ENCODE measurements at places on chromosomes 2 and 18.

- DNase-seq: no peak
Measured at GRCh38 chr2:51368250-51368649, 336.3 kb upstream of the NRXN1 start.

- DNase-seq: no peak
Measured at GRCh38 chr2:240387325-240387668, 48.2 kb upstream of the GPC1 start.

DNA sequence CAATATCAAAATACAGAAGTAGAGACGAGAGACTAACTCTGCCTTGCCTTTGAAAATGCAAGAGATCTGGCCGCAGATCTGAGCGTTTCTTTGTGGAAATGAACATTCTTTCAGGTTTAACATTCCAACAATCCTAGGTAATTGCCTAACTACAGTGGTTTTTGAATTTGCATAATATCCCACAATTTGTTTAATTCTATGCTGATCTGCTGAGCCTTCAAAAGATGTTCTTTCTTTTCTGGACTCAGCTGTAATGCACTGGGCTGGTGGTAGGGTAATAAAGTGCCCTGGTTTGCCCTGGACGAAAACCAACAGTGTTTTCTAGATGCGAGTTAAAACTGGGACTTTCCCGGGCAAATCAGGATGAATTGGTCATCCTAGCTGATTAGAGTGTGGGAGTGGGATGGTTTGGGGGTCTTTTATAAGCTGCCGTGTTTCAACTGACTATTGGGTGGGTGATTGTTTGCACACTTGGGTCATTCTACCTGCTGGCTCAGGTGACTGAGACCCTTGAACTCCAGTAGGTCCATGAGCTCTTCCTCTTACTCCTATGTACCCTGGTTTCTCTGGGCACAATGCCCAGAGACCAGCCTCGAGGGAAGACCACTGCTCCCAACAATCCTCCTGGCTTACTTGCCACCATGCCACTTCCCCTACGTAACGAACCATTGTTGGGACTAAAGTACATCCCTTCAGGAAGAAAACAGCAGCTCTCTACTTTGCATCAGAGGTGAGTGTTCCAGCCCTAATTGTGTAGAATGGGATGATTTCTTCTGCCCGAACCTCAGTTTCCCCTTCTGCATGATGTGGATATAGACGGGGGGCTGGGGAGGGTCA is 3.4 kb upstream of the PAX8 start:
- no peak for DNase-seq

- DNase-seq: no peak
Measured at GRCh38 chr2:200913654-200914053, 24.5 kb downstream of the NIF3L1 start.

DNA sequence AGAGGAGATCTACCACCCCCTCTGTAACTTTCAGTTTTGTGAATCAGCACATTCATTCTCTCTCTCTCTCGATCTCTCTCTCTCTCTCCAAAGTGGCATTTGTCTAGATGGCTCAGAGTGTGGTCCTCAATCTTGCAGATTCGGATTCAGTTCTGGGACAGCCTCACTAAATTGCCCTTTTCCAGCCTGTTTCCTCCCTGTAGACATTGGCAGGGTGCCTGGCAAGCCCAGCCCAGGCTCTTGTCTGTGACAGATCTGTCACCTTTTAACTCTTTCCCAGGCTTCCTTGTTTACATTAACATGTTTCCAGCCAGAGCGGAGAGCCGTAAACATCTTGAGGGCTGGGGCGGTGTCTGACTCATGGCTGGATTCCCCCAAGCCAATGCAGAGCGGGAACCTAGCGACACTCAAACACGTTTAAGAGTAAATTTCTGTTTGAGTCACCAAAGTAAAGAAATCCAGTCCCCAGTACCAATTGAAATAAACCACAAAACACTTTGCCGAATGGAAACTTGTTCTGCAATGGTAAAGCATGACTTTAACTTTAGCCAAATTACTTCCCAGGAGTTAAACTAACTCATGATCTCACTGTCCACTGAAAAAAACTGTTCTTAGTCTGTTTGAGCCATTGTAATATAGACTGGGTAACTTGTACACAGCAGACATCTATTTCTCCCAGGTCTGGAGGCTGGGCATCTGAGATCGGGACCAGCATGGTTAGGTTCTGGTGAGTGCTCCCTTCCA is 6.6 kb upstream of the CYP27C1 start:
- no peak for DNase-seq

DNA sequence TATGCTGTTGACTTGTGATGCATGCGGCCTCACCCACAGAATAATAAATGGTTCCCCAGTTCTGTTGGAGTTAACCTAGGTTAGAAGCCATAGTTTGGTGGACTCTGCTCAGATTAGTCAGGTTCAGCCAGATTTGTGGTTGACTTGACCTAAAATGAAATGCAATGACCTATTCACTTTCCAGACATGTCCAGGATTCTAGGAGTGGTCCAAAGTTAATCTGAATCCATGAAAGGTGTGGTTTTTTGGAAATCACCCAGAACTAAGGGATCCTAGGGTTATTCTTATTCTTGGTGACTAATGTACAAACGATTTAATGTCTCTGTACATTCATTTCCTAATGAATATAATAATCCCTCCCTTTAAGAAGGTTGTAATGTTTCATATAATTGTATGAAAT is 88.9 kb upstream of the RBBP8 start:
- no peak for DNase-seq

DNA sequence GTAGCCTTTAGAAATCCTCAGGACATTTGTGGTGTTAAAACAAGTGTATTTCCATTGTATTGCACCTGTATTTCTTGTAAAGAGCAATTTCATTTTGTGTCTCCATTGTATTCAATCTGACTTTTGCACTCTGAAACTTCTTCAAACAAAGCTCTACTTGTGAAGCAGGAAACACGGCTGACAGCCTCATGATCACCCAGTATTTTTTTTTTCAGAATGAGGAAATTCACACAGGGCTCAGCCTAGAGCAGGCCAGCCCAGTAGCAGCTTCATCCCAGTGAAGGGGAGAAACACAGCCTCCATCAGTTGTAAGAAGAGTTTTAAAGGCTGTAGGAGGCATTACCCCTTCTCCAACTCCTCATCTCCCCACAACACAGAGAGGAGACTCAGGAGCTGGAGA is 175.9 kb upstream of the KLHL29 start:
- no peak for DNase-seq
